ENCODE measurements at places on chromosomes 7 and 10. TPM values are rescaled to one million over a fixed set of nuclear protein-coding genes. Genes with fewer than 3 reads are reported as not detected.

The HOXA5 gene
- total RNA-seq: 3.7 TPM

The GNGT1 gene
- total RNA-seq: not detected

The OR2A1 gene
- not detected for total RNA-seq

The MLXIPL gene
- total RNA-seq: 1.4 TPM

The LRRN3 gene
- 0.03 TPM for total RNA-seq

The SP4 gene
- 1.1 TPM for total RNA-seq
